Pons (tissue), 1 donor: ENCODE measurements at places on chromosomes 3 and 15.
A peak's percentile ranks its signal among the peaks of the same experiment; 100 is the strongest.

- DNase-seq: peak; percentile 53
Measured at GRCh38 chr15:100537331-100537730, 8.6 kb upstream of the CERS3 start.

- DNase-seq: peak; percentile 91
Measured at GRCh38 chr15:85047271-85047948, 65.8 kb downstream of the PDE8A start.

DNA sequence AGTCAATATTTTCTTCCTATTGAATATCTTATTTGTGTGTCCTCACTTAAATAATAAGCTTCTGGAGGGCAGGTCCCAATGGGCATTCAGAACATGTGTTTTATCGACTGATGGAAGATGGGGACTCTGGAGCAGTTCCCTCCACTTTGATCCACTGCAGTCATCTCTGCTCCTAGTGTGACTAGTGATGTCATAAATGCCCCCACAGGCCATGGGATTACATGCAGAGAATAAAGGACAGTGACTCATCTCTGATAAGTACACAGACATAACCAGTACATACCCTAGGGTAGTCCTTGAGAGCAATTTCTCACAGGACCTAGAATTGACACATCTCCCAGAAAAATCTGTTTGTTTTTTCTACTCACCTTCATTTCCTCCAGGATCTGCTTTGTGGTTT lies 49.4 kb upstream of the FMN1 start:
- DNase-seq: no peak

GRCh38 chr15:22808761-22809280 lies 22.4 kb downstream of the NIPA1 start:
- DNase-seq: no peak

DNA sequence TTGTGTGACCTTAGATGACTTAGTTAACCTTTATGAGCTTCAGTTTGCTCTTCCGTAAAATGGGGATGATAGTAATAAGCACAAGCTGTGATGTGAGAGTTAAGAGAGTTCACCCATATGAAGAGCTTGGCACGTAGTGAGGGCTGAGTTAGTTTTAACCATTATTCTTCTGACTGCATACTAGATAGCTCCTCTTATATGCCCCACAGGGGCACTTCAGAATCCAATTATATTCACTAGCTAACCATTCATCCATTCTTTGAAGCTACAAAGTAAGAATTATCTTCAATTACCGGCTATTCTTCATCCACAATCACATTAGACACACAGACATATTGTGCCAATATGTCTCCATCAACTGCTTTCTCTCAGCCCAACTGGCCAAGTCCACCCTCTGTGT lies 159.0 kb upstream of the STT3B start:
- DNase-seq: no peak

- no peak for DNase-seq
Measured at GRCh38 chr3:99817047-99817436, 620 bp upstream of the CMSS1 start.

GRCh38 chr3:61929617-61930016 lies 368.2 kb downstream of the PTPRG start:
- no peak for DNase-seq

DNA sequence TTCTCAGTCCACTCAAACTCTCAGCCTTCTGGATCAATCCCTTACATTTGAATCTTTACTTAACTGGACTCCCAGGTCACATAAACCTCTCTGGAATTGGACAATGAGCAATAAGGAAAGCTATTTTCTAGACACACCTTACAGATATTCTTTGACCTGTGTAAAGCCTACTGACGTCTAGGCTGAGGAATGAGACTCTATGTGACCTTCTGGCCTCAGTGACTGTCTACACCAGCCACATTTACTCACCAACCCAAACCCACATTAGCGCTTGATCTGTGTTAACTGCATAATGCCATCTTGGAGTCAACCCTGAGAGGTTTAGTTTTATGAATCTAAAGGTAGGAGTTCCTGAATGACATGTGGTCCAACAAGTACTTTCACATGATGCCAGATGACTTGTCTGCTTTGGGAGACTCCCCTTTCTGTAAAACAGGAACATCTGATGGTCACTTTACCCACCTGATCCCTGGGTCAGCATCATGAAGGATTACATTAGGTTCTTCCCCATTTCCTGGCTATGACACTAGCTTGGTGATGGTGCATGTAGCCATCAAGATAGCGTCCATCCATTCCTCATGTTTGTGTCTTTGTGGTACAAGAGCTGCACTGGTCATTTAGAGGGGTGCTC lies 11.4 kb upstream of the COMMD2 start:
- no peak for DNase-seq

DNA sequence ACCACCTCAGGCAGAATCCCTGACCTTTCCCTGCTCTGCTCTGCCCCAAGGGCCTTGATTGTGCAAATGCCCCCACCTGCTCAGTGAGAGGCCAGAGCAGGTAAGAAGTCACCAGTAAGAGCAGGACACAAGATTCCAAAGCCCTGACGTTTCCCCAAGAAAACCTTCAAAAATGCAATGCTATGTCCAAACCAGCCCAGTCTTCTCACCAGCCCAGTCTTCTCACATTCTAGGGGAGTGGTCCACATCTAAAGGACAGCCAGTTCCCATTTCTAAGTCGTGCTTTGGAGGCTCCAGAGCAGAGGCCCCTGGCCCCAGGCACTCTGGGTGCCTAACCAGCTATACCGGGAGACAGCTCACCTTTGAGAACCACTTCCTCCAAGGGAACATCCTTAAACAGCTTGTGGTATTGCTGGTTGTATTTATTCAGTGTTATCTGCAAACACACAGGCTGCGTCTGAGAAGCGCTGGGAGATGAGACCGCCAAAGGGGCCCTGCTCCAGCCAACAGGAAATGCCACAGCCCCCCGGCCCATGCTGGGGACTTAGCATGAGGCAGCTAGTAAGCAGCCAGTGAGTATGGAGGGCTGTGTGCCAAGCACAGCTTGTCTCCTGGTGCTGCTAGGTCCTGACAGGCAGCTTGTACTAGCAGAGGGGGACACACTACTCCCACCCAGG lies 29.3 kb downstream of the GRAMD2A start:
- DNase-seq: no peak

- DNase-seq: no peak
Measured at GRCh38 chr3:35921718-35922117, 282.4 kb downstream of the ARPP21 start.

- no peak for DNase-seq
Measured at GRCh38 chr15:75114327-75114726, 87.4 kb upstream of the C15orf39 start.

DNA sequence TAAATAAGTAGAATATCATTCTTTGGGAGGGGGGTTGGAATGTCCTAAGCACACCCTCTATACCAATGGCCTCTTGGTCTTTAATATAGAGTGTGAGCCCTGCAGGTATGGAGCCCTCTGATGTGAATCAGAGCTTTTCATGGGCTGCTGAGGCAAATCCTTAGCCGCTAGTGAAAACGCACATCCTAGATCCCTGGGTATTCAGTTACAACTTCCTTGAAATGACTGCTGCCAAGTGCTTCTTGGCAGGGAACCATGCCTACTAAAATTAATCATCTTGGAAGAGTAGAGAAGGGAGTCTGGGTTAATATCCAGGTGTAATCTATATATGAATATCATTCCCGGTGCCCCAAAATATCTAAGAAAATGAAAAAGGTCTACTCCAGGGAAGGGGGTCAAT lies 109.1 kb downstream of the POLQ start:
- DNase-seq: no peak

GRCh38 chr3:30664884-30665283 lies 58.5 kb downstream of the TGFBR2 start:
- peak; percentile 67 for DNase-seq
